NCI-H187 treated with DMSO at 0.1 percent for 48 hours (cell line): ENCODE measurements at places on chromosomes 12 and 14.

GRCh38 chr14:21703357-21704326, 30.0 kb upstream of the OR4E1 start:
- no peak for DNase-seq

GRCh38 chr12:57010627-57011247, 4.4 kb upstream of the ZBTB39 start:
- no peak for DNase-seq

DNA sequence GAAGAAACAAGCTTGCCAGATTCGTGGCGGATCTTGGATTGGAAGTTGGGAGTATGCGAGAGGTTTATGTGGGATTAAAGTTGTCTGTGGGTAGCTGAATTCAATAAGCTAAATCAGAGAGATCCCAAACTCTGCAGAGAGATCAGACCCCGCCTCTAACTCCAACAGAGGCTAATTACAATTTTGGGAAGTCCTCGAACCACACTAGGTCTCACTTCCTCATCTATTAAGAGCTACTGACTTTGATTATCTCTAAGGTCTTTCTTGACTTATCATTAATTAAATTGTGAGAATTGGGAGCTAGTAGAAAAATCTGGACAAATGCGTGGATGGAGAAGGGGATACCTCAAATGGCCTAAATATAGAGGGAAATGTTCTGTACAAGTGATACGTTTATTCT, 9.1 kb downstream of the NTF3 start:
- DNase-seq: no peak

DNA sequence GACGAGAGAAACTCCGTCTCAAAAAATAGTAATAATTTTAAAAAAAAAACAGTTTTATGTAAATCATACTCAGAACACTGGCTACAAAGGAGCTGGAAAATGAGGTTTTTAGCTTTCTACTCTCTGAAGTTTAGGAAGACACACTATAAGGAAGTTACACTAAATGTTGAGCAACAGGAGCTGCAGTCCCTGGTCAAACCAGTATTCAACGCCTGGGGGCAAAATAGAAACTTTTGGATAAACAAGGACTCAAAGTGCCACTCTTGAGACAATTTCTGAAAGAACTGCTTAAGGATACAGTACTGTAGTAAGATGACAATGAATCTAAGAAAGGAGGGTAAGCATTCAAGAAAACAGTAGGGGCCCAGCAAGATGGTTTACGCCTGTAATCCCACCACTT, 29.3 kb downstream of the ACTR6 start:
- no peak for DNase-seq

DNA sequence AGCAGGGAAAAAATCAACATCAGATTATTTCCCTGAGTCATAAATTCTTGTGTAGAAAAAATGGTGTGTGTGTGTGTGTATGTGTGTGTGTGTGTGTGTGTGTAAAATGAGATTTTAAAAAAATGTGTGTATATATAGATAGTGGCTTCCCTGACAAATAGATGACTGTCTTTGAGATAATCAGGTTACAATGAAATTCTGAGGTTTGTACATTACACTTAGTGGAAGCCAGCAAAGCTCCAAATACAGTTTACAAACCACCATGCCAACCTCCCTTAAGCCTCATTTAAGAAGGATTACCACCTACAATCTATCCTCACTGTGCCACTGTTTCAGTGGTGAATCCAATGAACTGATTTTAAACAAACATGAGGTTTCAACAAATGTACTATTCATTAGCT, 93.8 kb downstream of the MED13L start:
- no peak for DNase-seq

DNA sequence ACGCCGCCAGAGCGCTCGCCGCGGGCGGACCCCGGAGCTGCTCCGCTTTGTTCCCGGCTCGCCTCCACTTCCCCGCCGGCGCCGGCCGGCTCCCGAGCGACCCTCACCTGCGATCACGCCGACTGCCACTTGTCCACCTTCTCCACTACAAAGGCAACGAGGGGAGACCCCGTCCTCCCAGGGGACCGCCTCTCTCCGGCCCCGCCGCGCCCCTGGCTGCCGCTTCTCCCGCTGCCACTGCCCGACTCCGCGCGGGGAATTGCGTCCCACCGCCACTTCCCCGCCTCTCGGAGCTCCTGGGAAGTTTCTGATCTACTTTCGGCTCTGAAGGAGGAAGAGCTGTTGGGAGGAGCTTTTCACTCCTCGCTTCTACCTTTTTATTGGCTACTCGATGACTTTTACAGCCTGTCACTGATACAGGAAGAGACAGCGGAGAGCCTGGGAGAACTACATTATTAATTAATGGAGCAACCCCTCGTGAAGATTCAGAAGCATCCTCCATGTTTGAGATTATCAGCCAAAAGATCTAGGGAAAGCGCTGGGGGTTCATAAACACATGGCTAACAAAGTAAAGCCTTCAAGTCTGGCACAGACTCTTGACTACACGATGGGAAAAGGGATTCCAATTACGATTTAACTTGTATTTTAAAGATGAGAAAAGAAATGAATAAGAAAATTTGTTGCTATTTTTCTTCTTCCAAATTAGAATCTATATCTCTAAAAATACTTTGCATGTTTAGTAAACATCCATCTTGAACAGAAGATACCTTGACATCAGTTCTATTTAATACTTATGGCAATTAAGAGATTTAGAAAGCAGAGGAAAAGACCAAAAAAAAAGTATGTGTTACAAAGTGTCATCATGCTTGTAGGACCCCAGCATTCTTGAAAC, at the start of gene BAZ1A:
BAZ1A (minus strand) TSS at position 330 of the 892 bp plus-strand sequence. CDS start 756 bp downstream, outside the sequence.
- DNase-seq: peak; percentile 74

DNA sequence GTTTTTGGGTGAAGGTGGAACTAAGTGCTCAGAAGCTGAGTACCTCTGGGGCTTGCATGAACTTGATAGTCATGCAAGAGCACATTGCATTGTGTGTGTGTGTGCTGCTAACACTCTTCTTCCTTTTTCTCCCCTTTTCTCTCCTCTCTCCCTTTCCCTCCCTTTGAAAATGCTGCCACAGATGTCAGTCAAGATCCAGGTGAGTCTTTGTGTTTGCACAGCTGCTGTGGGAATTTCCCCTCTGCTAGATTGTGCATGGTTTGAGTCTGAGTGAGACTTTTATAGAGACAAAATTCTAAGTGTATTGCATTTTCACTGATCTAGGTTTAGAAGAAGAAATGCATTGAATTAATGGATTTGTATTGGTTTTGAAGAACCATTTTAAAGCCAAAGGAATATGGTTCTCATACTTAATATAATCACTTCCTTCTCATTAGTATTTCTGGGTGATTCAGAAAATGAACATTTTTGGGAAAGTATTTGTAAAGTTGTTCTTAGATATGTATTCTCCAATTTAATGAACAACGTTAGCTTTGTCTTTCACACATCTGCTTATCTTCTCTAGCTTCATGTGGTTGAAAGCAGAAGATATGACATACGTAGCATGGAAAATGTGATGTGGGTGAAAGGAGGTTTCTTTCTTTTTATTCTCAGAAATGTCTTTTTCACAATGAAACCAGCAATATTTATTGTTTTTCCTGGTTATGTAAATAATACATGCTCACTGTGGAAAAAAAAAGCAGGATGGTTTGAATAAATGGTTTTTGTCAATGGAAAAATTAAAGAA, 108.5 kb downstream of the NRXN3 start:
- peak; percentile 89 for DNase-seq

- no peak for DNase-seq
Observed at GRCh38 chr12:94265966-94266745, 117.8 kb downstream of the PLXNC1 start.

GRCh38 chr14:105049753-105050550, 15.3 kb downstream of the GPR132 start:
- no peak for DNase-seq

- DNase-seq: no peak
Observed at GRCh38 chr12:93663006-93663728, 14.0 kb upstream of the CRADD start.

- DNase-seq: no peak
Observed at GRCh38 chr14:91277546-91278382, 33.3 kb upstream of the GPR68 start.

GRCh38 chr12:66692170-66692569, 13.3 kb upstream of the GRIP1 start:
- no peak for DNase-seq

- DNase-seq: no peak
Observed at GRCh38 chr14:93797536-93797935, 9.3 kb upstream of the PRIMA1 start.

DNA sequence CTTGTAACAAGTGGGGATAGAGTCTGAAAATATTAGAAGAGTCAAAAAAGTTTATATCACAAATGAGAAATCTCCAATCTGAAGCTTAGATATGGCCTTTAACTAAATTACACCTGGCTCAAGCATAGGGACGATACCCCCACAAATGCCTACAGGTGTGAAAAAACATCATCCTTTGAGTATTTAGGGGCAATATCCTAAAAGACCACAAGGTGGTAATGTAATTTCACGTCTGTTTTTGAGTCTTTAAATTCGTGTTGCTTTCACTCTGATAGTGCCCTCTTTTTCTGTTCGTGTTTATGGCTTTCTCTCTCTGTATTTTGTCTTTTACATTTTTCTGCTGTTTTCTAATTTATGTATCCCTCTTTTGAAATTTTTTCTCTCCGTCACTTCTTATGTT, 84.3 kb downstream of the ETNK1 start:
- no peak for DNase-seq

GRCh38 chr14:36271222-36271621, 49.2 kb downstream of the MBIP start:
- no peak for DNase-seq

DNA sequence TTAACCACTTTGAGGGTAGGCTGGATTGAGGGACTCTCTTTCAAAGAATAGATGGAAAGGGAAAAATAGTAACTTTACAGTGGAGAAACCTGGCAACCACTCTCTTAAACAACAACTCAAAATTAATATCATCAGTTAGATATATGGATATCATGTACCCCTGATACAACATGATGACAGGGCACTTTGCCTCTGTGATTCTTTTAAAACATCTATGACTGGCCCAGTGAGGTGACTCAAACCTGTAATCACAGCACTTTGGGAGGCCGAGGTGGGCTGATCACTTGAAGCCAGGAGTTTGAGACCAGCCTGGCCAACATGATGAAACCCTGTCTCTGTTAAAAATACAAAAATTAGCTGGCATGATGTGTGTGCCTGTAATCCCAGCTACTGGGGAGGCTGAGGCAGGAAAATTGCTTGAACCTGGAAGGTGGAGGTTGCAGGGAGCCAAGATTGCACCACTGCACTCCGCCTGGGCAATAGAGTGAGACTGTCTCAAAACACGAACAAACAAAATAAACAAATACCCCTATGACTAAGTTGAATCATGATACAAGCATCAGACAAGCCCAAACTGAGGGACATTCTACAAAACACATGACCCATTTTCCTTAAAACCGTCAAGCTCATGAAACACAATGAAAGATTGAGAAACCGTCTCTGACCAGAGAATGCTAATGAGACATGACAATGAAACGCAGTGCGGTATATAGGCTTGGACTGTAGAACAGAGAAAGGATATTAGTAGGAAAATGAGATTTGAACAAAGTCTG, 26.4 kb upstream of the SLC7A8 start:
- DNase-seq: no peak

- no peak for DNase-seq
Observed at GRCh38 chr14:93026339-93026738, 89.4 kb downstream of the ITPK1 start.

DNA sequence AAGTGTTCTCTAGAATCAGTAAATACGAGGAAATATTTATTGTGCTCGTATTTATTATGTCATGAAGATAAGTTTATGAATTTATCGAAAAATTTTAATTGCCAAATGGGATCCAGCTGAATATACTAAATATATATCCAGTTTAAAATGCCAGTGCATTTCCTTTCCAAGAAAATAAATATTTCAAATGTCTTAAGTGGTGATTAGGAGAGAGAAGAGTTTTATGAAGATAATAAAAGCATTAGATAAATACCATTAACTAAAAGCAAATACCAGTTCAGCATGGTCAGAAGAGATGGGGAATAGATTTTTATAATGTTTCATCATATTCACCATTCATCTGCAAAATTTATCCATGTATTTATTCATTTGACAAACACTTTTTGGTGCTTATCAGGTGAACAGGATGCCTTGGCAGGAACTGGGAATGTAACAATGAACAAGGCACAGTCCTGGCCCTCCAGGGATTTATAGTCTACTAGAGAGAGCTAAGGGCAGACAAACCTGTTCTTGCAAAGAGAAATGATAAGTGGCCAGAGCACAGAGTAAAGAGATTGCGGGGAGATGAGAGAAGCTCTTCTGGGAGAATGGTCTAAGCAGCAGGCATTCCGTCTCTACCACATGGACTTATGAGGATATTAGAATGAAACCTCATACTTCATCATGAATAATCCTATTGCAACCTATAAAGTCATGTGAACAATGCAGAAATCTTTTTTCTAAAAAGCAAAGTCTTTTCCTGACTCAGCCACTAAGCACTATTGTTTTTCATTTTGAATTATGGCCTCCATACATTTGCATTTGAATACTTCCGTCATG, 143.7 kb upstream of the ABCD2 start:
- DNase-seq: no peak

- DNase-seq: peak; percentile 59
Observed at GRCh38 chr14:30297876-30298795, 260.8 kb upstream of the G2E3 start.

DNA sequence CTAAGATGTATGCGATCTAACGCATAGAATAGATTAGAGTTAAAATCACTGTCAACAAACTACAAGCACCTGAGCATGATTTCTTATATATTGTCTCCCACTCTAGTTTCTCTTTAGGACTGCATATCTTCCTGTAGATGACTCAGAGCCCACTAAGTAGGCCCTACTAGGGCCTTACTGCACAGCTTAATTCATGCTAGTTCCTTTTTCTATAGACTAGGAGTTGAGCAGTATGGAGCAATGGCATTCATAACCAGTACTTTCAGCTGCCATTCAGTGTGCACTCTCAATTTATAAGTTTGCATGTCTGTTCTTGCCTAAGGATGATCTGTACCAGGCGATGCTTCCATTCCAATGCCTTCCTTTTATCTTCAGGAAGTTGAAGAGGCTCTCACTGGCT, 103.5 kb downstream of the METTL25 start:
- DNase-seq: no peak

DNA sequence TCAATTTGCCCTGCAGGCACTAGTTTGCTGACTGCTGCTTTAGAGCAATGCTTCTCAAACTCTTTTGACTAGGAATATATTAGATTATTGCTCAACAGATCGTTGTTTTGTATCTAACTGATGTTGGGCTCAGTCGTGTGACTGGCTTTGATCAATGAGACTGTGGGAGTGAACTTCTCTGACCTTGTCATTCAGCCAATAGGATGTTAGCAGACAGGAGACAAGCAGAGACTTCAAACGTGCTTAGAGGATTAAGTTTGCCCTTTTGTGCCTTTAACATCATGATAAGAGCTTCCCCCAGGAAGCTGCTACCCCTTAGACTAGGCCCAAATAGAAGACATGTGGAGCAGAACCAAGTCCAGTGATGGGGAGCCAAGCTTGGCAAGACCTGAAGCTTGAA, 76.7 kb upstream of the ELK3 start:
- no peak for DNase-seq

GRCh38 chr12:106790020-106790419, 15.5 kb downstream of the RIC8B start:
- DNase-seq: no peak

GRCh38 chr12:2482938-2483660, 311.7 kb upstream of the FKBP4 start:
- DNase-seq: no peak
